Activated CD4-positive, alpha-beta T cell treated with anti-CD3 and anti-CD28 coated beads, Interleukin-2, amount 50 U/mL, for 24 hours (primary cell): ENCODE measurements at places on chromosomes 3 and 15.
A peak's percentile ranks its signal among the peaks of the same experiment; 100 is the strongest.

GRCh38 chr3:11236588-11237461 lies 35.4 kb upstream of the ATG7 start:
- peak; percentile 51 for DNase-seq

- no peak for DNase-seq
Observed at GRCh38 chr3:36653095-36653494, 111.3 kb downstream of the DCLK3 start.

- DNase-seq, result peak; percentile 42
Observed at GRCh38 chr3:197516517-197516889, 39.3 kb downstream of the BDH1 start.

DNA sequence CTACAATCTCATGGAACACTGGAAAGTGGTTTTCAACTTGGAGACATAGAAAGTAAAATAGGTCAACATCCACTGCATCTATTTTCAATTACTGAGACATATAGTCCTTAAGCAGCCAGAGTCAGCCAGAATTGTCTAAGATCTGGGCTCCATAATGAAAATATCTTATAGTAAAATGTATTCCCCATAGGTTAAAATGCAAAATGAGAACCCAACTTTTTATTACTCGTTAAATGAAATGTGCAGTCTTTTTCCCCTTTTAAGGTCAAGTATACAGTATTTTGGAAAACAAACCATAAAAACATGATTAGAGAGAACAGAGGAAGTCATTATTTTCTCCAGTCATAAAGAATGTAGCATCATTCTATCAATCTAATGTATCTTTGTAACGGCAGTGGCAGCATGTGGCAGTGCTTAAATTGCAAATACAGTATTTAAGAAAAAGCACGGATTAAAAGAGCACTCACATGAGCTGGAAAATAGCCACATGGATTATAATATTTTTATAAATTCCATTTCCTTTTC lies 64.4 kb upstream of the CPB1 start:
- DNase-seq, result no peak

GRCh38 chr15:88987591-88987933 lies 74.4 kb upstream of the MFGE8 start:
- DNase-seq, result no peak

DNA sequence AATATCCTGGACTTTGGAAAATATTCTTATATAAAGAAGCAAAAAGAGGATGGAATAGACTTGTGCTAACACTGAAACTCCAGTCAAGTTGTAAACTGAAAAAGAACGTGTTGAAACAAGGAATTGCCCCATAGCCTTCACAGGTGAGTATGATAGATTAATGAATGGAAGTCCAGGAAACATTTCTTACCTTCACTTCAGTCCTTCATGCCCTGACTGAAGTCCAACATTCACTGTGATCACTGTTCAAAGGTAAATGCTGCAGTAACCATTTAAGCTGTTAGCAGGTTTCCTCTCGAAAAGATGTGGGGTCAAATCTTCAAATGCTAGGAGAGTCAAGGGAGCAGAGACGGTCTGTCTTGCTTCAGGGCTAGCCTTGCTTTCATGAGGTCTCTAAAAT lies 46.1 kb downstream of the SLC30A4 start:
- DNase-seq, result no peak

- DNase-seq, result no peak
Observed at GRCh38 chr15:57297163-57297593, 79.1 kb upstream of the CGNL1 start.

DNA sequence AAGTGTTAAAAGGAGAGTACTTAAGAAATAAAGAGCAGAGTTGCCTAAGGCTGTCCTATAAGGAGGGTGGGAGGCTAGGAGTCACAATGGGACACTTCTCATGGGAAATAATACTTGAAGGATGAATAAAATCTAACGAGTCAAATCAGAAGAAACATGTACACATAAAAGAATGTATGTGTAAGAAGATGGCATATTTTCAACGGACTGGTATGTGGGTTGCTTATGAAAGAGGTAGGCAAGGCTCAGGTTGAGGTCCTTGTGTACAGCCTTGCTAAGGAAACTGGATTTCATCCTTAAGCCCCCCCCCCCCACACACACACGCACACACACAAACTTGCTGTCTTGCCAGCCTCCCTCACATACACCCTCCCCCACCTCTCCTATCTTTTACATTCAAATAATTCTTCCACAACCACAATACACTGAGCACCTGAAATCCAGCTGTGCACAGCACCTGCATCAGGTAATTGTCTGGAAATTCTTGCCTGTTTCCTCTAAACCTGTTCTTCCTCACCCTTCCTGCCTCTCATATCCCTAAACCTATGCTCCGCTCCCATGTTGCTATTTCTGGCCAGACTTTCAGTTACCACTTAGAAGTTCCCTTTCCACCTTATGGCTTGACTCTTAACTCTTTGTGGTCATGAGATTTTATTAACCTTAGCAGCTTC lies 79.2 kb downstream of the FMN1 start:
- no peak for DNase-seq

DNA sequence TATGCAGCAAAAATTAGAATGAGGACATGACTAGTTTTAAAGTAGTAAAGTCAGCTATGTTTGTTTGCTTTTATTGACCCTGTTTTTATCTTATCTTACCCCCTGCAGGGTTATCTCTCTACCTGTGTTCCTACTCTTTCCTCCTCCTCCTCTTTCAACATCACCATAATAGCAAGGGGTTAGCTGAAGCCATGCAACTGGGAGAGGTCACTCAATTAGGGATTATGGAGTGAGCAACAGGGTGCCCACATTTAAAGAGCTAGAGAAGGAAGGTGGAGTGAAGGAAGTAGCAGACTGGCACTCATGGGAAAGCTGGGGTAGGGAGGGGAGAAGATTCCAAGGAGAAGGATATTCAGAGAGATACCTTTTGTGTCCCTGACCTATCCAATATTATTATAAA lies 125.9 kb downstream of the LRTM1 start:
- no peak for DNase-seq

DNA sequence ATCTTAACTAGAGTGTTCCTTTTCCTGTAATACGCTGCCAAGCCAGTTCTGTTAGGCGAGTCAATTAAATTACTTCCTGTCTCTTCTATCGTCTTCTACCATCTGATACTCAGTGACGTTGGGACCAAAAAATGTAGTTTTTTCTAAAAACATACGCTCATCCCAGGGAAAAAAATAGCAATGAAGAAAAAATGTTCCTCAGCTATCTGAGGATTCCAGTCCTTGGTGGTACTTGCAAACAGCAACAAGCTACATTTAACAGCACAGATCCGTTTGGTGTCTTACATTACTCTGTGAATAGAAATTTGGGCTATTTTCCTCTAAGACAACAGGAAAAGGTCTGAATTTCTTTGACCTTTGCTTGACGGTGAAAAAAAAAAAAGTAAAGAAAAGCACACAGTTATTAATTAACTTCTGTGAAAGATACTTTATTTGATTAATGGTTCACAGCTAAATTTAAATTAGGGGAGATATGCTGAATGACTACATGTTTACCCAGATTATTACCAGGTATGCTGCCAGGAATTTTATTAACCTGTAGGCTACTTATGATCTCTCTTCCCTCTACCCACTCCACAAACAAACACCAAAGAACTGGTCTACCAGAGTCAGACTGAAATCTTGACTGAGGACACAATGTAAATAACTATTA lies 254.4 kb upstream of the ZPLD1 start:
- no peak for DNase-seq

GRCh38 chr3:113794526-113794925 lies 44.1 kb upstream of the GRAMD1C start:
- no peak for DNase-seq

GRCh38 chr15:90619468-90619867 lies 89.7 kb downstream of the CRTC3 start:
- DNase-seq, result no peak
